Stimulated activated CD8-positive, alpha-beta memory T cell treated with anti-CD3 and anti-CD28 coated beads, Interleukin-7, amount 100 ng/mL, for 48 hours (primary cell): ENCODE measurements at places on chromosomes 2 and 18.
A peak's percentile ranks its signal among the peaks of the same experiment; 100 is the strongest.

DNA sequence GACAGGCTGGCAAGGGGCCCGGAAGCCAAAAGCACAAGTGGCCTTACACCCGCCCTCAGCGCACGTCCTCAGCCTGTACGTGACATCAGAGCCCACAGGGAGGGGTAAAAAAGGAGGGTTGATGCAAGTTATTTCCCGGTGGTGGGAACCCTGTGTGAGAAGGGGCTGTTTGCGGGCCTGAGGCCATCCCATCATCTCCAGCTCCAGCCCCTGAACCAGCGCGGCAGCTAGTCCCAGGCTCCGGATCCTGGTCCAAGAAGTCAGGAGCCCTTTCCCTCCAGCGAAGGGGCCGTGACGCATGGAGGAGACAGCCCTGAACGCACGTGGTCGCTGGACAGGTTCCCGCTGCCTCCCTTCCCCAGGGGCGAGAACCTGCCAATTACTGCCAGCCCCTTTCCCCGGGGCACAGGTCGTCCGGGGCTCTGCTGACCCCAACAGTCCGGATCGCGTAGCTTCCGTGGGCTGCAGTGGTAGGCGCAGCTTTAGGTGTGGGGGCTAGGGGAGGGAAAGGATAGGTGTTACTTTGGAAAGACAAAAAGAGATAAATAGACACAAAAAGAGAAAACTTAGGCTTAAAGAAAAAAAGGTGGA lies 1.3 kb upstream of the LRP2 start:
- DNase-seq = no peak

DNA sequence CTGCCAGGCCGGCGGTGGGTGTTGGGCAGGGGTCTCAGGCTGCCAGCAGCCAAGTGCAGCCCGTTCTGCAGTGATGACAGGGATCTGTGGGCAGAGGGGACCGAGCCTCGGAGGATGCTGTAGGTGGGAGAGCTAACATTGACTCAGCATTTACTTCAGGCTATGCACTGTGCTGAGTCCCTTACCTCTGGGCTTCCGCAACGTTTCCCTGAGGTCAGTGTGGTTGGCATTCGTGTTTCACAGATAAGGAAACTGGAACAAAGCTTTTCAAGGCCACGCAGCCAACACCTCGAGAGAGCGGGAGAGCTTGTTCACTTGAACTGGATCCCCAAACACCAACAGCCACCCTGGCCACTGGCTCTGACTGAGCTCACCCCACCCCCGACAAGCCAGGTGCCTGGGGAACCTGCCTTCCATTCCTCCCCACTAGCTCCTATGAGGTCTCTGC lies 839 bp upstream of the GPR148 start:
- peak; percentile 25 for DNase-seq

DNA sequence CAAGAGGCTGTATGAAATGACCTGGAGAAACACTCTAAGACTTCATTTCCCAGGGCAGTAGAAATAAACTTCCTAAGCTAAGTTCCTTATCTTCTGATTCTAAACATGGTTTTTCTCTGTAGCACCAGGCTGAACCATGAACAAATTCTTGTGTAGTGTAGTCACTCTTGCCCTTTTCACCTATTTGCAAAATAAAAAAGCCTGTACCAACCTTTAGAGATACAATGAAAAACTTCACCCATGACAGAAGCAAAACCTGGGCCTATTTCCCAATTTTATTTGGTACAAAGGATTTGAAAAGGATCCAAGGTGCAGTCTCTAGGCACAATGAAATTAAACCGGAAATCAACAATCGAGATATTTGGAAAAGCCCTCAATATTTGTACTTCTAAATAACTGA lies 43.6 kb downstream of the POLR1A start:
- DNase-seq = no peak

GRCh38 chr2:122451040-122451439 lies 695.6 kb downstream of the TSN start:
- DNase-seq = no peak

- no peak for DNase-seq
Observed at GRCh38 chr2:237624565-237624964, 2.8 kb upstream of the LRRFIP1 start.

- DNase-seq = no peak
Observed at GRCh38 chr2:217944923-217945322, 57.9 kb downstream of the TNS1 start.

DNA sequence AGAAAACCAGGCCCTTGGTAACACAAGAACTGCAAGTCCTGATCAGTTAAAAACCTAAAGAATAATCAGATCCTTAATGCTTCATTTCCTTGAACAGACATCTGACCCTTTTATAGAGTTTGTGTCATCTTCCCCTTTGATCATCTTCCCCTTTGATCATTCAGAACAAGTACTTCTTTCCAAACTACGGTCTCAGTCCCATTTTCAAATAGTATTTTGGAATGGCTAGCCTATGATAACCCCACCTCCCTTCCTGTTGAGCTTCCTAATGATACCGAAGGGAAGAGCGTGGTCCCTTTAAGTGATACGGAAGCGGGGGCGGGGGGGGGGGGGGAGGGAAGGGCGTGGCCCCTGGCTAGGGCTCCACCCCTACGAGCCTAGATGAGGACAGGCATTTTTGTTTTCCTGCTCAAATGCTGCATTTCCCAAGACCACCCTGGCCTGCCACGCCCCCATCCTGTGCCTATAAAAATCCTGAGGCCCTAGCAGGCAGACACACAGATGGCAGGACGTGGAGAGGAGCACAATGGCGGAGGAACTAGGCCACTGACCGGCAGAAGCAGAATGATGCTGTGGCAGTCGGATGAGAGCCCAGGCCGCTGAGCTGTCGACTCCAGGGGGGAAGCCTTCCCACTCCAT lies 24.1 kb upstream of the CHRNA1 start:
- DNase-seq = no peak

DNA sequence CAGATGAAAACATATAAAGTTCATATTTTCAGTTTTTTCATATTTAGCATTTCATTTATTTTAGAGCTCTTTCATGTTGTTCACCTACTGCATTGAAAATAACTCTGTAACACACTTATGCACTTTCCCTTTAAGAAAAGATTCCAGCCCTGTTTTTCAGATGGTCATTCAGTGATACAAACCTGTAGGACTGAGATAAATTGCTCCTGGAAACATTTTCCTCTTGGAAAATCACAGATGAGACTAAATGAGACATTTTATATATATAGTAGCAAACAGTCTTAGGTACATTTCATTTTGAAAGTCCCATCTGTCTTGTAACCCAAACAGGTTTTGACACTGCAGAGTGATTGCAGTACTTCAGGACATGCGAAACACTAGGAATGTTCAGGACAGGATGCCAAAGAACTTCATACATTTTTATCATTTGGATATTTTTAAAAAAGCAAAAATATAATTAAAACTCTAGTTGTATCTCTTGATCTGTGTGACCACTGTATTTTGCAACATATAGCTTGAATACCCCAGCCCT lies 412.4 kb downstream of the MTX2 start:
- no peak for DNase-seq
